ENCODE measurements at places on chromosomes 16 and 17. TPM values are rescaled to one million over a fixed set of nuclear protein-coding genes. Genes with fewer than 3 reads are reported as not detected.

GRCh38 chr17:71527311-71527710, 593.5 kb upstream of the SOX9 start:
- DNase-seq: peak; percentile 32

DNA sequence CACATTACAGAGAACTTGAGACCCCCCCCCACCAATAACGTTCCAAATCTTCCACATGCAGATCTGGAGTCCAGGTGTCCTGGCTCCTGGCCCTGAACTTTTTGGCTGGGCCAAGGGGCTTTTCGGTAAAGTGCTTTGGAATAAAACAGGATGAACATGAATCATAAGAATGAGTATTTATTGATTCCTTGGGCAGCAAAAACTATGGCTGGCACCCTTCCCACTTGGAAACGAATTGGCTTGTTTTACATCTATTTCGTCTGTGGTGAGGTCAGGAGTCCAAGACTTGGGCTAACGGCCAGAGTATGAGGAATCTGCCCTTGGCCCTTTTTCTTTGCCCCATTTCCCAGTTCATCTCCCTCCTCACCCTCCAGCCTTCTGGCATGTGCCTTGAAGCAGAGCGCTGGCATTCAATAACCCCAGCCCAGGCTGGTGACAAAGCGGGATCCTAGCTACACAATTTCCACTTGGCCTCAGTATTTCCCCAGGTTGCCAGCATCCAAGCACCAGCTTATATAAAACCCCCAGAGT, 4.1 kb upstream of the UBTF start:
- no peak for DNase-seq

- DNase-seq: peak; percentile 7
Measured at GRCh38 chr17:82752371-82753200, 721 bp downstream of the TBCD start.

DNA sequence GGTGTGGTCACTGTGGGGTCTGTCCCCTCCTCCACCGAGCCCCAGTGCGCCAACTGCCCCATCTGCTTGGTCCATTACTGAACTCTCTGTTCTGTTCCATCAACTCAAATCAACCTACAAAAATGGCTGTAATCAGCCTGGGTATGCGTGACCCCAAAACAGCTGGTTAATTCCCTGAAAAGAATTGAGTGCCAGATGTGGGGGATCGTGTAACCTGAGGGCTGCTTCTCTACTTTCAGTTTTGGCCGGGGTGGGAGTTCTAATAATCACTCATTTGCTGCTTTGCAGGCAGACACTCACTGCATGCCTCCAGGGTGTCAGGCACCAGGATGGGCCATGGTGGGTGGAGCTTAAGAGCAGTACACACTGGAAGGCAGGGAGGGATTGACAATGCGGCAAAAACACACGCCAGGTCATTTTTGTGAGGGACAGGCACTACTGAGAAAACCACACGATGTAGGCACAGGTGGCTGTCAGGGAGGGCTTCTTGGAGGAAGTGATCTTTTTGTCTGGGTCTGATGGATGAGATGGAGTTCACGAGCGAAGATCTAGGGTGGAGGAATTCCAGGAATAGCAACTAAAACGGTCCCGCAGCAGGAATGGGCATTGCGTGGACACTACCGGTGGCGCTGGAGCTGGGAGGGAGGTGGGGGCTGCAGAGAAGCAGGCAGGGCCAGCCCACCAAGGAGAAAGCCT, 30.4 kb upstream of the SSTR5 start:
- no peak for DNase-seq

- DNase-seq: no peak
Measured at GRCh38 chr17:75587675-75588595, at the start of gene MYO15B. Gene MYO15B, plus strand, starts transcription at chr17:75587800. Its CDS starts 258 bp downstream, at chr17:75588058.

DNA sequence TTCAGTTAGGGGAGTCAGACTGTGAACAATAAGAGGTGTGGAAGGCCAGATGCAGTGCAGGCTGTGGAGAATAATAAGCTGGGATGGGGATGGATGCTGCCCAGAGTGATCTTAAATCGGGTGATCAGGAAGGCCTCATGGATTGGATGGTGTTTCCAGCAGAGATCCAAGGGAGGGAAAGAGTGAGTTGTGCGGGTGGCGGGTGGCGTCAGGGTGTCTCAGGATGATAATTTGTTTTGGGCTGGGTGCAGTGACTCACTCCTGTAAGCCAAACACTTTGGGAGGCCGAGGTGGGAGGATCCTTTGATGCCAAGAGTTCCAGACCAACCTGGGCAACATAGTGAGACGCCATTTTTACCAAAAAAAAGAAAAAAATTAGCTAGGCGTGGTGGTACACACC, 7.9 kb downstream of the CLUAP1 start:
- DNase-seq: no peak

DNA sequence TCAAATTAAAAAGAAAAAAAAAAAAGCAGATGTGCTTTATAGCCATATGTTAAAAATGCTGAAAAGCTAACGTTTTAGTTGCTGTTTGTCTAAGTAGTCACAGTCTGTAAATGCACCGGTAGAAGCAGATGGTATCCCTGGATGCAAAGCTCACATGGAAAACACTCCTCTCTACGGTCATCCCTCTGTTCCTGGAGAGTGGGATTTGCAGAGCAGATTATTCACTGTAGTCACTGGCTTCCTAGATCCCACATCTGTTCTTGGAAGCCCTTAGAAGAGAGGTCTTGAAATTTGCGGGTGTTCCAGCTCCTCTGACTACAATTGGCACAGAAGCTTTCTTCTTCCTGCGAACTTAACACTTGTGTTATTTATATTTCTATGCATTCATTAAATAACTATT, 186.6 kb downstream of the PMP22 start:
- no peak for DNase-seq

DNA sequence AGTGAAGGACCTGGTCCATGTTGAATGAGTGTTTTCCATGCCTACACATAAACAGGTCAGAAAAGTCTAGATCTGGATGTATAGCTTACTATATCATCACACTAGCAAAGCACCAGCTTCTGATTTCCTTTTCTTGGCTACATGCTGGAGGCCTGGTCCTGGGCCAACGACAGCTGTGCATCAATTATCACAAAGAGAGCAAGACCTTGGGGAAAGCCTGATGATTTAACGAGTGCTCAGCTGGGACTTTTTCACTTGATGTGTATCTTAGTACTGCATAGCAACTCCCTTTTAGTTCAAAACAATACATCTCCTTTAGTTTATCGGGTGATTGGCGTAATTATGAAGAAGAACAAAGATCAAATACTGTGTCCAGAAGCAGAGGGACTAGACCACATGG, 358.2 kb downstream of the KIF2B start:
- DNase-seq: no peak

DNA sequence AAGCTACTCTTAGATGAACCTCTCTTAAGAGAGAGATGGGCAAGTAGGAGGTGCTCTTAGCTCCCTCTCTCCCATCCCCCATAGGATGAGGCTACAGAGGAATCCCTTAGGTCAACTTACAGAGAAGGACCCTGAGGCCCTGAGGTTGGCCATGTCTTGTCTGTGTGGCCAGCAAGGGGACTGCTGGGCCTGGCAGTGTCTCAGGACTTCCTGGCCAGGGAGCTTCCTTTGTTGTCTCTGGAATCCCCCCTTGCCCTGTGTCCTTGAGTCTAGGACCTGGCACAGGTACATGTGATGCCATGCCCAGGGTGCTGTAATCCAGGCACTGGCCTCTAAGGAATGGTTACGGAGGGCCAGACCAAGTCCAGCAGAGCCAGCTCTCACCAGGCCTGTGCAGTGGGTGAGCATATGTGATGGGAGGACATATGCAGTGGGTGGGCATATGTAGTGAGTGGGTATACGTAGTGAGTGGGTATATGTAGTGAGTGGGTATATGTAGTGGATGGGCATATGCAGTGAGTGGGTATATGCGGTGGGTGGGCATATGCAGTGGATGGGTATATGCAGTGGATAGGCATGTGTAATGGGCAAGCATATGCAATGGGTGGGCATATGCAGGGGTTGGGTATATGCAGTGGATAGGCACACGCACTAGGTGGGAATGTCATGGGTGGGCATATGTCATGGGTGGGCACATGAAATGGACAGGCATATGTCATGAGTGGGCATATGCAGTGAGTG, 20.3 kb upstream of the PECAM1 start:
- no peak for DNase-seq

GRCh38 chr17:75114552-75115314, 5.0 kb downstream of the ARMC7 start:
- DNase-seq: no peak

GRCh38 chr17:35028531-35029262, 34.8 kb downstream of the RFFL start:
- no peak for DNase-seq

- DNase-seq: no peak
Measured at GRCh38 chr17:78746263-78746948, 35.7 kb downstream of the CYTH1 start.

DNA sequence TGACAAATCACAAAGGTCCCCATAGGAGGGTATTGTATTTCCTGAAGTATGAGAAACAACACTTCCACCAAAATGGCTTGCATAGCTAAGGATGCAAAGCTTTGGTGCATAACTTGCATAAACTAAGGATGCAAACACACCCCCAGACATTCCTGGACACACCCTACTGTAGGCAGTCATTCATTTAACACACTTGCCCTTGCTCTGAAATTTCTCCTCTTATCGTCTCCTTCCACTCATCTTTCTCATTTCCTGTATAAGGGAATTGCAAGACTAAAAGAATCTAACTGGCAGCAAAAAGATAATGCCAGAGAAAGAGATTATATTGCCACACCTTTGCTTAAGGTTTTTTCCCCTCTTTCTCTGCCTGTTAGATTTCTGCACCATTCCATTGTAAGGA, 28.3 kb downstream of the CHD9 start:
- peak; percentile 56 for DNase-seq

DNA sequence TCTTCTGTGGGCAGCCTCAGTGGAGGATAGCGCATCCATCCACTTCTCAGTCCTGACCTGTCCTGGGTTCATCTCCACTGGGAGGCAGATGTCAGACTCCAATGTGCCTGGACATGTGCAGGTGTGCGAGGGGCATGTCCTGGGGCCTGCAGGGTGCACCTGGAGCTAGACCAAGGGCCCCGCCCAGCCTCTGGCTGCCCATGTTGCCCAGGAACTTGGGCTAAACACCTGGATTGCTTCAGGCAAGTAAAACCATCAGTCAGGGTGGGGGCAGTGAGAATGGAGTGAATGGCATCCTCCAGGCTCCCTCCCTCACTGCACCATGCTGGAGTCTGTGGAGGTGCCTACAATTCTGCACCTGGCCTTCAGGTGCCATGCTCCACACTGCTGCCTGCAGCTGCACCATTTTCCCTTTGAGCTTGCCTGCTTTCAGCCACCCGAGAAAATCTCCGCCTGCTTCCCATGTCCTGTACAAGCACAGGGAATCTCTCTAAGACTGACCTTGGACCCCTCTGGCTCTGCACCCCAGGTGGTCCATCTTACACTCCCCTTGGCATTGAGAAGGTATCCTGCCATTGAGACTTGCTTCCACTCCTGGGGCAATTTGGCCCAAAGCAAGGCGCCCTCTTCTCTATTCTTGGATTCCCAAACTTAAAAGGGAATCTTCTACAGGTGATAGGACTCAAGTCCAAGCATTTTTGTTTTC, 2.1 kb upstream of the MFSD6L start:
- DNase-seq: peak; percentile 65

DNA sequence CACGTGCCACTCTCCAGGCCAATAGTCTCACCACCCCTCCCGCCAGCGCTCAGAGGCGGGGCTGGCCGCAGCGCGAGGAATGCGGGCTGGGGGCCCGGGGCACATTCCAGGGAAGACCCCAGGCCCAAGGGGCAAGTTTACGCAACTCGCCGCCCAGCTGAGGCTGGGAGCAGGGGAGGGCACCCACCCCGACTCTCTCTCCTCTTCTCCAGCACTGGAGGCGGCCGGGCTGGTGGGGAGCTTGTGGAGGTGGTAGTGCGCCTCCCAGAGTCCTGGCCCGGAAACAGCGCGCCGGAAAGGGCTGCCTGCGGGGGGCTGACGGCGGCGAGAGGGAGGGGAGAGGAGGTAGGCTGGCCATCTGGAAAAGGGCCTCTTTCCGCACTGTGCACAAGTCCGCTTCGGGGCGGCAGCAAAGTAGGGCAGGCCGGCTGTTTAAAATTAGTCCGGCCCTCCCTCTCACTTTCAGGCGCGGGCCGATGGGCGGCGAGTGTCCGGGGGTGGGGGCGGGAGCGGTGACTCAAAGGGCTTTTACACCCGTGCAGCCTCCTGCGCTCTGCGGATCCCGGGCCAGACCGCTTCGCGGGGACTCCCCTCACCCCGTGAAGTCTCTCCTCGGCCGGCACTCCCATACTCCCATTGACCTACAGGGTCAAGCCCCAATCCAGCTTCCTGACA, 1.1 kb downstream of the FHOD1 start:
- DNase-seq: peak; percentile 76

DNA sequence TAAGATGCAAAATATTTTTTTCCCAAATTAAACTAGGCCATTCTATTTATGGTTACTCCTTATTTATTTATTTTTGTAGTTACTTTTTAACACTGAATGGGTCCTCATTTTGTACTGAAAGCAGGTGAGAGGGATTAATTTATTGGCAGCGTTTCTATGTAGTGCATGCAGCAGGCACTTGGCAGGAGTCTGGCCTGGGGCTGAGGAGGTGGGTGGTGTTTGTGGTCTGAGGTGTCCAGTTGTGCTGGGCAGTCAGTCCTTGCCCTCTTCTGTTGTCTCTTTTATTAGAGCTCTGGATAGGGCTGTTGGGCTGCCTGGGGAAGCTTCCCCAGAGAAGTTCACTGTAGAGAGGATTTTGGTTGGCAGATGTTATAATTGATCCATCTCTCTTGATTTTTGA, 12.7 kb downstream of the SEC14L1 start:
- DNase-seq: no peak

GRCh38 chr16:67392301-67393059, 818 bp downstream of the TPPP3 start:
- no peak for DNase-seq

- DNase-seq: no peak
Measured at GRCh38 chr16:19085679-19086200, 18.3 kb downstream of the COQ7 start.

- peak; percentile 88 for DNase-seq
Measured at GRCh38 chr17:66655861-66656260, 179.1 kb upstream of the CACNG5 start.

The MYCBPAP gene
- polyA plus RNA-seq: 5.3 TPM

The MT4 gene
- polyA plus RNA-seq: not detected

The EIF3CL gene
- polyA plus RNA-seq: 73.8 TPM

The MPP3 gene
- polyA plus RNA-seq: 4.1 TPM

The TMIGD1 gene
- polyA plus RNA-seq: not detected

The C17orf113 gene
- polyA plus RNA-seq: 0.17 TPM

The FKBP10 gene
- polyA plus RNA-seq: 8.8 TPM

The SMIM36 gene
- not detected for polyA plus RNA-seq

The TP53TG3C gene
- not detected for polyA plus RNA-seq

The BAIAP2 gene
- 117 TPM for polyA plus RNA-seq

The ITGA3 gene
- polyA plus RNA-seq: 656 TPM

The ABCC11 gene
- 0.03 TPM for polyA plus RNA-seq

The ITGAD gene
- not detected for polyA plus RNA-seq

The CLEC19A gene
- not detected for polyA plus RNA-seq

The KRTAP4-1 gene
- polyA plus RNA-seq: not detected

The RHBDF1 gene
- 32.0 TPM for polyA plus RNA-seq

The CHST4 gene
- 0.08 TPM for polyA plus RNA-seq

The CSH2 gene
- polyA plus RNA-seq: not detected

Measured in foreskin keratinocyte (primary cell).